ENCODE measurements at places on chromosomes 6 and 20.

DNA sequence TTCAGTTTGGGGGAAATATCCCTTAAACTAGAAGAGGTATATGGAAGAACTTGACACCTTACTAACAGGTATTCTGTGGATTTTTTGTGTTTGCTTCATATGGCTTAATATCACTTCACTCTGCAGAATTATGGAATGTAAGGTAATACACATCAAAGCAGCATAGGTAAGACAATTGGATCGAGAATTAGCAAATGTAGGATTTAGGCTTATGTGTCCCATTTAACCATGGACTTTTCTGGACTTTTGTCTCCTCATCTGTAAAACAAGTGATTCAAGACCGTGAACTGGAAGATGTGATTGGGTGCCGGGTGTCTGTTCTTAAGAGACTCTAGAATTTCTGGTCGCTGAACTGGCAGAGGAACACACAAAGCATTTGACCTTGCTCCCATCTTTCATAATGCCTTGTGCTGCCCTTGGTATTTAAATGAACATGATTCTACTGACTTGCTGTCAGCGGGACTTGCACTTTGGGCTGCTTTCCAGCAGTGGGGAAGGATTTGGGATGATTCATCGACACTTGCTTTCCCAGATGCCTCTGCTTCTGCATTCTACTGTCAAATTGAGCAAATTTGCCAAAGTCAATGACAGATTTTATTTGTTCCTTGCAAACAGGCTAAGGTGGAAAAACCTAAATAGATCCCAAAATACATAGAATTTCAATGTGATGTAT, 199.8 kb downstream of the PLCB1 start:
- no peak for DNase-seq

GRCh38 chr6:122268394-122268793, 131.1 kb upstream of the HSF2 start:
- DNase-seq = no peak

GRCh38 chr6:112274774-112275173, 20.4 kb upstream of the LAMA4 start:
- DNase-seq = no peak

DNA sequence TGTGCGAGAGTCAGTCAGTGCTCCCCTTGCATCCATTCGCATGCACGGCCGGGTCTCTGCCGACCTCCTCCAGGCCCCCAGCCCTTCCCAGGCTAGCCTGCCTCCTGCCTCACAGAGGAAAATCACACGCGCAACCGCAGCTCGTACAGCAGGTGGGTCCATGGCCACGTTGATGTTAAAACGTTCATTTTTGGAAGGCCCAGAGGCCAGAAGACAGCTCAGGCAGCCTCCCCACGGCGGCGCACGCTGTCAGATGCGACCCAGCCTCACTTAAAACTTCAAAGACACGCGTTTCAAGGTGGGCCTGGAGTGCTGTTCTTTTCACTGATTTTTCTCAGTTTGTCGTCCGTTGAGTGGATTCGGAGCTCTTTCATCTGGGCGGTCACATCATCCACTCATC, 276.5 kb downstream of the SMOC2 start:
- no peak for DNase-seq

DNA sequence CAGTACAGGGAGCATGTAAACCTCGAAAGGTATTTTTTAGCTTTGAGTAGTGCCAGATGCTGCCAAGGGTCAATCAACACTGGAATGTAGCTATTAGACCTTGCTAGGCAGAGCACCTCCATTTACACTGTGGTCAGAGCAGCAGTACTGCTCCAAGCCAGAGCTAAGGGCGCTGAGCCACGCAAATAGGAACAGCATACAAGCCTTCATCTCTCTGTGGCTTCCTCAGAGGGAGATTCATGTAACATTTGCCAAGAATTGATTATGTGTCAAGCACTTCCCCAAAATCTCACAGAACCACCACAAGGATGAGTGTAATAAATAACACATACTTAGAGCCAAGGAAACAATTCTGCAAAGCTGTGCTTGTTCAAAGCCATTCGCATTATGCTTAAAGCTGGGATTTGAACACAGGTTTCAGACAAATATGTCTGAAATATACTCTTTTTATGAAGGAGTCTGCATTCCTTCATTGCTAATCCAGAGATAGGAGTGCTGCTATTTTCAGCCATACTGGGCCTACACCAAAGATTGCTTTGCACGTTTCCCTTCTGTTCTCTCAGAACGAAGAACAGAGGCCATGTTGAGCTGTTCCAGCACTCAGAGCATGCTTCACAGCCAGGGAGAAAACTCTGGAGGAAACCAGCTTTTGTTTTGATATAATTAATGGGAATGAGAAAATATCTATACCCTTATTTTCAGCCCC, 97.7 kb downstream of the SLC16A10 start:
- DNase-seq = no peak

DNA sequence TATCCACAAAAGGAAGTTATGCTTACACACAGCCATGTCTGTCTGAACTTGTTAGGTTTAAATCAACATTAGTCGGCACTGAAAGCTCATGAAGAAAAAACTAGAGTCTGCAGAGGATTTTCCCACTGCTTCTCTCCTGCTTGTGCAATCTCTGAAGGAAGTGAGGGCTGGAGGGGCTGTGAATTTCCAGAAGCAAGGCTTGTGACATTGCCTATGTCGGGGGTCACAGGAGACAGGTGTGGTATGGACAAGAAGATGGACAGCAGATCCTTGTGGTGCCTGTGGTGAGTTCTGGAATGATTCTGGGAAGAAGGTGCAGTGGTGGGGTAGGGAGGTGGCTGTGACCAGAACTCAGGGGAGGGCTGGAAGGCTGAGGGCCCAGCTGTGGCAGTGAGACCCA, 84.3 kb upstream of the TRAF3IP2 start:
- DNase-seq = no peak

- no peak for DNase-seq
Measured at GRCh38 chr20:44422083-44422482, 53.6 kb upstream of the TTPAL start.
